ENCODE measurements at places on chromosomes 16 and 17.

DNA sequence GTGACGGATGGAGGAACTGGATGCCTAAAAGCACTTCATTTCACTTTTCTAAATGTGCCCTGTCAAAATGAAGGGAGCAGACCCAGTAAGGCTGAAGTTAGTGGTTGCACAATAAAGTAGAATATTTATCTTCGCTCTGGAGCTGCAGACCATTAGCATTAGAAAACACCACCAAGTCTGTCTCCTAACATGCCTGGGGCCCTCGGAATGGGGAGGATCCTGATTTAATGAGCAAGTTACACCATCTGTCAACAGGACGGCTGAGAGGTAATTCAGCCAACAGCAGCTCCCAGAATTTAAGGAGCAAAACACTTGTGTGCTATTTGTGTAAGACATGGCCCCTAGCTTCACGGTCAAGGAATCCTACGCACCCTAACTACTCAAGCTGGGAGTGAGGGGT lies 22.3 kb downstream of the CA10 start:
- DNase-seq, result no peak

- no peak for DNase-seq
These were observed 12.4 kb downstream of the P3H4 start for GRCh38 chr17:41799366-41799765.

DNA sequence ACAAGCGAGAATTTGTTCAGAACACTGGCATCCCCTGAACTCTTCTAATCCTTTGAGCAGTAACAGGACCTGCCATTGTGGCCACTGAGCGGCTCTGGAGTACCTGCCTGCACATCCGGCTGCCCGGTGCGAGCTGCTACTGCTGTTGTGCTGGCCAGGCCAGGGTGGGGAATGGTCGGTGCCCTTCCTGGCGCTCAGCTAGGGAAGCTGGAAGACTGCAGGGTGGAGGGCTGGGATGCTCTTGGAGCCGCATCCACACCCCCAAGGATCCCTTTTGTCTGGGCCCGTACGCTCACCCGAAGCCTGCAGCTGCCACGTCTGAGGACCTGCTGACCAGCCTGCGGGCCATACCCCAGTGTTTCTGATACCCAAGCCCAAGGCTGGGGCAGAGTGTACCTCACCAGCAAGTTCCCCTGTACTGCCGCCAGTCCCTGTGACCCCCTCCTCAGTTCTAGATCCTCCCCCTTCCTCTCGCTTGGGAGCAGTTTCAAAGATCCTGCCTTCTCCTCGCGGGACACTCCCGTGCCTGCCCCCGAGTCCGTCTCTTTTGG lies 49.7 kb downstream of the PGS1 start:
- DNase-seq, result no peak

- no peak for DNase-seq
These were observed 10.1 kb downstream of the DYNC1LI2 start for GRCh38 chr16:66741169-66741900.

DNA sequence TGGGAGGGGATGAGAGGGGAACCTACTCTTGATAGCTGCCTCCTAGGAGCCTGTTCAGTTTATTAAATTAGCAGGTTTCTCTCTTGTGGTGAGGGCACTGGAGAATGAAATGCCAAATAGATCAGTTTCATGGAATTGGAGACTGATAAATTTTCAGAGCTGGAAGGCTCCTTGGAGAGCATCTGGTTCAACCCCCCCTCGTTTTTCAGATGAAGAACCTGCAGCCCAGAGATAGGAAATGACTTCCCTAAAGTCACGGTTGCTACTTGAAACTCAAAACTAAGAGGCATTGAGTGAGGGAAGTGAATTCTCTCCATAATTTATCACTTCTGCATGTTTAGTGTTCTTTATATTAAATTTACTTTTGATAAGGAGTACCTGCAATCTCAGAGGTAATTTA lies 366.0 kb upstream of the CCL2 start:
- DNase-seq, result no peak
